ENCODE measurements at places on chromosomes 16 and 17. TPM values are rescaled to one million over a fixed set of nuclear protein-coding genes. Genes with fewer than 3 reads are reported as not detected.

The RASD1 gene
- 50.1 TPM for polyA plus RNA-seq

The C17orf67 gene
- 2.9 TPM for polyA plus RNA-seq

The KIF19 gene
- polyA plus RNA-seq = 2.0 TPM

The KRTAP1-5 gene
- not detected for polyA plus RNA-seq

The NOL3 gene
- 11.8 TPM for polyA plus RNA-seq

The UTS2R gene
- 0.32 TPM for polyA plus RNA-seq

The C16orf90 gene
- 52.1 TPM for polyA plus RNA-seq

The RNPS1 gene
- polyA plus RNA-seq = 197 TPM

DNA sequence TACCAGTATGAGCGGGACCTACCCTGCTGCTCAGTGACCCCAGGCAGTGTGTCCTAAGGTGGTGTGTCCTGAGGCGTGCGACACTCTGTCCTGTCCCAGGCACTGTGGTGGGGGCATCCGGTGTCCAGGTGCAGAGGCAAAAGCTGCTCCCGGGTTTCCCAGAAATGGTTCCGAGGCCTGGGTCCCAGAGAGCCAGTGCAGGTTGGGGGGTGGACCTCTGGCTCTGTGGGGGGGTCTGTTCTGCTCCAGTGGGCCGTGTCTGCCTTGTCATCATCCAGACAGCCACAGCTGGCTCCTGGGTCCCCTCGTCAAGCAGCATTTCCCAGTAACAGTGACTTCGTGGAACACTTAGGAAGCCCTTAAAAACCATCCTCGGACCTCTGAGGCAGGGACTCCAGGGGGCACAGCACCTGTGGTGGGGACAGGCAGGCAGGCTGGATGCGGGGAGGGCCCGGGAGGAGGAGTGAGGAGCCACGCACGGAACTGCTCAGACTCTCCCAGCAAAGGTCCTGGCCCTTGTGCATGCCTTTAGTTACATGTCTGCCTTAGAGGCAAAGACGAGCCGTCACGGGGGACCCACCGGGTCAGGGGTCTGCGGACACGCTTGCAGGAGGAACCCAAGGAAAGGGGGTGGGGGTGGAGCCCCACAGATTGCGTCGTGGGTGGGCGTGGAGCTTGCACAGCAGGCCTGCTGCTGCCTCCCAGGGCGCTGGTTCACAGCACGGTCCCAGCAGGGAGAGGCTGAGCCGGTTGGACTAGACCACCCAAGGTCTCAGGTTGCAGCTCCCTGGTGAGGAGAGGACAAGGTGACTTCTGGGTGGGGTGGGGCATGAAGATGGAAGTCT, 5.6 kb downstream of the SLC16A3 start:
- H3K4me3 ChIP-seq = no peak overlapping the region
- H3K27me3 ChIP-seq = no peaks in the 10 kb centered on the region
- DNase-seq = peak; percentile 54
- H3K36me3 ChIP-seq = no peaks in the 10 kb centered on the region

DNA sequence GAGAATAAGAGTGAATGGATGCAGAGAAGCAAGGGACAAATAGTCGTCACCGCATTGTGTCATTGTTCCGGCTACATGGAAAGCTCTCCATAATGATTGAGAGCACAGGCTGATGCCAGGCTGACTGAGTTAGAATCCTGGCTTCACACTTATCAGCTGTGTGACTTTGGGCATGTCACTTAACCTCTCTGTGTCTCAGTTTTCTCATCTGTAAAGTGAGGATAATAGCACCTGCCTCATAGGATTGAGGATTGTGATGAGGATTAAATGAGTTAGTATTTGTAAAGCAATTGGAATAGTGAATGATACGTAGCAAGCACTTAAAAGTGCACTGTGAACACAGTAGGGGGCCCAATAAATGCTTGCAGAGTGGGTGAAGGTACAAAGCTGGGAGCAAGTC, 45.7 kb upstream of the LYRM9 start:
- no peaks in the 10 kb centered on the region for H3K27me3 ChIP-seq
- no peaks in the 10 kb centered on the region for H3K4me1 ChIP-seq
- no peak for DNase-seq
- H3K36me3 ChIP-seq = no peaks in the 10 kb centered on the region
- H3K4me3 ChIP-seq = no peak overlapping the region

GRCh38 chr16:59039066-59039720, 305.1 kb upstream of the GOT2 start:
- no peaks in the 10 kb centered on the region for H3K36me3 ChIP-seq
- no peak overlapping the region for H3K27ac ChIP-seq
- no peak overlapping the region for H3K4me3 ChIP-seq
- DNase-seq = no peak

DNA sequence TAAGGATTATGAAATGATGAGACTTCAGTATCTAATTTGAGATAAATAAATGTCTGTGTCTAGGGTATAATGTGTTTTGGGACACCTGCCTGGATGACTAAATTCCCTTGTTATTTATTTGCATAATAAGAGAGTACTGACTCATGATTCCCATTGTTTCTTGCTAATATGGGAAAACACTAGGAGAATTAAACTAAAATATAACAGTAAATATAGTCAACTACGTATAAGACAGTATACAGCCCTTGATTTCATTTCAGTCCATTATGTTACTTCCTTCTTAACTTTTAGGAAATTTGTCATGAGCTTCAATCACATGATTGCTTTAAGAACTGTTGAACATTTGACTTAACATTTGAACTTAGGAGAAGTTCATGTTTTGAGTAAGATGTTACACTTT, 62.4 kb downstream of the VMP1 start:
- no peak overlapping the region for H3K27ac ChIP-seq
- no peak for DNase-seq
- no peak overlapping the region for H3K4me3 ChIP-seq
- H3K27me3 ChIP-seq = no peaks in the 10 kb centered on the region
- no peaks in the 10 kb centered on the region for H3K4me1 ChIP-seq
- H3K36me3 ChIP-seq = no peaks in the 10 kb centered on the region

DNA sequence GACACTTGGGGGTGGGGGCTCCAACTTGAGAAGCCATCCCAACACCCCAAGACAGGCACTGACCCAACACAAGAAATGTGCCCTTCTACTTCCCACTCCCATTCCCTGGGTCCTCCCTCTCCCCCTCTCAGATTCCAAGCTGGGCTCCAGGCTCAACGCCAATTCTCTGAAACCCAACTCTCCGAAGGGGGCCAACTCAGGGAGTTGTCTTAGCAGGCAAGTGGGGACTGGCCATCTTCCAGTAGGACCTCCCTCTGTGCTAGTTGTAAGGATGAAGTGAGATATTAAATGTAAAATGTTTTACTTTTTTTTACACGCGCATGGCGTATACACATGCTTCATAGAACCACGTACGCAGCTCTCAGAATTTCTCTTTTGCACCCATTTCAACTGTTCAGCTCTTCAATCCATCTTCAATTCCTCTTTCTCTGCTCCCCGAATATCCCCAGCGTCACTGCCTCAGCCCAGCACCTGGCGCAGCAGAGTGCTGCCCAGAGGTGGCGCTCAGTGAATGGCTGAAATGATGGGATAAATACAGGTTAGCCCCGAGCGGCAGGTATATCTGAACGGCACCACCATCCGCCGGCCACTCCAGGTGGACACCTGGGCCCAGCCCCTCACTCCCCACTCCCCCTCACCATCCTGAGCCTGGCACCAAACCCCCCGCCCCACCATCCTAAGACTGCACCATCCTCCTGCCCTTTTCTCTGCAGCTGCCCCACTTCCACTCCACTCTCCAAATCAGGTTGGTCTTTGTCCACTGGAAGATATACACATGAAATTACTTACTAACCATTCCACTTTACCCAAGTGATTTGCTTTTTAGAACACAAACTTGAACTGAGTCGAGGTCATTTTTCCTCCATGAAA, 43.9 kb upstream of the TNRC6C start:
- H3K36me3 ChIP-seq = no peaks in the 10 kb centered on the region
- no peaks in the 10 kb centered on the region for H3K27me3 ChIP-seq
- DNase-seq = peak; percentile 40

DNA sequence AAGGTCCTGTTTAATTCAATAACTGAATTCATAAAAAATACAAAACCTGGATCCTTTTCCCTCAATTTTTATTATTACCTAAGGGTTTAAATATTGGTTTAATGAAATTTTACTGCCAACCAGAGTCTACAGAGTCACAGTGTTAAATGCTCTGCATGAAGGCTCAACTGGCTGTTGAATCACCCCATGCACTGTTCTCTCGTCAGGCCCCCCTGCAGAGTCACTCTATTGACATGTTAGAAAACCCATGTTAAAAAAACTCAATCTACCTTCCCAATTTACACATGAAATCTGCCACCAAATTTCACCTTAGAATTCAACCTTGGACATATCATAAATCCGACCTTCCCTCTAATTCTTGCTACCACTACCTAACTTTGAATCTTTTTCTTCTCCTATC, 43.3 kb upstream of the ULK2 start:
- no peak overlapping the region for H3K27ac ChIP-seq
- H3K4me3 ChIP-seq = no peak overlapping the region
- H3K27me3 ChIP-seq = no peaks in the 10 kb centered on the region
- no peaks in the 10 kb centered on the region for H3K36me3 ChIP-seq
- no peaks in the 10 kb centered on the region for H3K4me1 ChIP-seq
- DNase-seq = no peak

DNA sequence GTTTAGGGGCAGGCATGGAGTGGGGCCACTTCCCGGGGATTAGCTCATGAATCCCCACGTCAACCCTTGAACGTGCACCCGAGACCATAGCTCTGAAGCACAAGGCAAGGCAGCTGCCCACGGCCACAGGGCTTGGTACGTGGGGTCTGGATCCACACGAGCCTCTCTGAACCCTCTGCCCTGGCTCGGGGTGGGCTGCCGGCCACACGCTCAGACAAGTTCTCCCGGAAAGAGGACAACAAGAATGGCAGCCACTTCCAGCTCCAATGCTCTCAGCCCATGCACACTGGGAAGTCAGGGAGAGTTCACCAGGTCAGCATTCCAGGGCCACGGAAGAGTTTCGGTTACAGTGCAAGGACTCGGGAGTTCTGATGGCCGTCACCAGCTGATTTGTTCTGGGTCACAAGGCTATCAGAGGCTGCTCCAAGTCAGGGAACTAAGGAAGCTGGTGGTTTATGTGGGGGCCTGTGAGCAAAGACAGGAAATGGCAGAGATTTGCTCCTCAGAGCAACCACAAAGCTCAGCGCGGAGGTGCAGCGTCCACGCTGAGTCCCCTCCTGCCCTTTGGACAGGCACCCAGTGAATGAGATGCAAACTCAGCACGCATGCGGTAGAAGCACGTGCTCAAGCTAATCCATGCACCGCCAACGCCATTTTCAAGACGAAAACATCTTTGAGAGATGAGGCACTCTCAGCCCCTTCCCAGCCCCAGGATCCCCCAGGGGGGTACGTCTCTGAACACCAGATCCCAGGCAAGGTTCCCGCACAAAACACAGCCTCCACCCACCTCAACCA, 356.4 kb downstream of the FOXL1 start:
- H3K27ac ChIP-seq = no peak overlapping the region
- DNase-seq = no peak
- H3K4me1 ChIP-seq = peaks cover 6% of the 10 kb centered on the region
- H3K27me3 ChIP-seq = no peaks in the 10 kb centered on the region
- no peak overlapping the region for H3K4me3 ChIP-seq

DNA sequence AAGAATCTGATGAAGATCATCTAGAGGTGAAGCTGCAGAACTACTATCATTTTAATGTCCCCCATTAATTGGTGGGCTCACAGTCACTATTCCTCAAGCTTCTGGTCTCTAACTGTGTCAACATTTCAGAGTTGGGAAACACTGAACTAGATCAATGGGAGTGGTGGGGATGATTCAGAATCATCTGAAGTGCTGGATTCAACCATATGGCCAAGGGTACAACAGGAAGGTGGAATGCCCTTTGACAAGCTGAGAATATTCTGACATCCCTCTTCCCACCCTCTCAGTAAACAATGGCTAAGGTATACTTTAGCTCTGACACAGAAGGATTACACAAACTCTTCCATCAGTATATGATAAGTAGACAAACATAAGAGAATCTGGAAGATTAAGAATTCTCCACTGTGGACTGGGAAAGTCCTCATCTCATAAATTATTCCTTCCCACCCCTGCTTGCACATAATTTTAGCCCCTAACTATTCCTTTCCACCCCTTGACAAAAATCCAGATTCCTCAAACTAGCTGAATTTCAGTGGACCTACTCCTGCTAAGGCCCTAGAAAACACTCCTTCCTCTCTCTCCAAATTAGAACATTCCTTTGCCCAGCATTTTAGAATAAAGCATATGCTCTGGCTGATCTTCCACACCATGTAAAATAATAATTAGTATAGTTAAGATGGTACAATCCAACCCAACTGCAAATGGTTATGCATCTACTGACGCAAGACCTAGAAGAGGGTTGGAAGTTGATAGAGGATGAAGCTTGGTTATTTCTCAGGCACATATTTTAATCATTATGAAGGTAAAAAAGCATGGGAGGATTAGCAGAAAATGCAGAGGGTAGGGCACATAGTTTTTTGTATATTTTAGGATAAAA, 16.3 kb upstream of the RFFL start:
- no peaks in the 10 kb centered on the region for H3K36me3 ChIP-seq
- DNase-seq = no peak
- no peak overlapping the region for H3K27ac ChIP-seq
- peaks cover 13% of the 10 kb centered on the region for H3K4me1 ChIP-seq
- no peak overlapping the region for H3K4me3 ChIP-seq
- no peaks in the 10 kb centered on the region for H3K27me3 ChIP-seq

- H3K27me3 ChIP-seq = no peaks in the 10 kb centered on the region
- peak; percentile 81 for DNase-seq
- peak within 1 kb of the TSS; percentile 89 for H3K27ac ChIP-seq
These were observed at the start of gene ZDHHC1 for GRCh38 chr16:67415872-67416793. TSS of gene ZDHHC1 (minus strand) at chr16:67416477. CDS start at chr16:67407775, 8,702 bp downstream.

DNA sequence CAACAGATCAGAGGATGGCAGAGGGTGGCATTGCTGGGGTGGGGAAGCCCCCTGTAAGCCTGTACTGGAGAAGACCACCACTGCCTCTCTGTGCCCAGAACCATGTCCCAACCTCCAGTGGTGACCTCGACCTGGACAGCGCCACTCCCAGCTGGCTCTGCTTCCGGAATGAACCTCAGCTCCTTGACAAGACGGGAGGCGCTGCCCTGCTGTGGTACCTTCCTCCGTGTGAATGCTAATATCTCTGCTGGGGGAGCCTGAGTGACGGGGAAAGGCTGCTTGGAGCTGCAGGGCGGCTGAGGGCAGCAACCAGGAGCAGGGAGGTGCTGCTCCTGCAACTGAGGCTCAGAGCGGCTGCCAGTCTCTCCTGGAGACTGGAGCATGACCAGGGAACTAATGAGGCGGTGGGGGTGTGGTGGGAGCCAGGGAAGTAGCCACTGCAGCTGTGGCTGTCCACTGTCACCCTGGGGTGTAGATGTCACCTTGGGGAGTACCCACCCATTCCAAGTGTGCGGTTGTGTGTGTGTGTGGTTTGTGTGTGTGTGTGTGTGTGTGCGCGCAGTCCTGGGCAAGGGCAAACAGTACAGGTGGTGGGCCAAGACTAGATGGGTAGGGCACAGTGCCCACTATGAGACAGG, 6.2 kb downstream of the PRCD start:
- H3K27ac ChIP-seq = no peak overlapping the region
- no peak for DNase-seq
- no peaks in the 10 kb centered on the region for H3K27me3 ChIP-seq
- no peak overlapping the region for H3K4me3 ChIP-seq

DNA sequence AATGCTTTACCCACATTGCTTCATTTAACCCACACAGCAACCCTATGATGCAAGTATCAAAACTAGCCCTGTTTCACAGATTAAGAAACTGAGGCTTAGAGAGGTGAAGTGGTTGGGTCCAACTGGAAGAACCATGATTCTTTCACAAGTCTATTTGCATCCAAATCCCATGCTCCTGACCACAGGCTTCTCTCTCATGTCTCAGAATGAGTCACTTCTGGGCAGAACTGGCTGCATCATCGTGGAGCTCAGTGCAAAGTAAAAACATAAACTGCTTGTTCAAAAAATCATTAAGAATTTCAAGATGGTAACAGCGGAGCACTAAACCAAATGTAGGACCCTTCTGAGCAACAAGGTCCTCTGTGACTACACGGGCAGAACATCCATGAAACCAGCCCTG, 20.2 kb upstream of the CES1 start:
- DNase-seq = no peak
- H3K4me1 ChIP-seq = no peaks in the 10 kb centered on the region
- no peaks in the 10 kb centered on the region for H3K27me3 ChIP-seq
- no peaks in the 10 kb centered on the region for H3K36me3 ChIP-seq
